ENCODE measurements at places on chromosomes 3 and 15.
A peak's percentile ranks its signal among the peaks of the same experiment; 100 is the strongest.

DNA sequence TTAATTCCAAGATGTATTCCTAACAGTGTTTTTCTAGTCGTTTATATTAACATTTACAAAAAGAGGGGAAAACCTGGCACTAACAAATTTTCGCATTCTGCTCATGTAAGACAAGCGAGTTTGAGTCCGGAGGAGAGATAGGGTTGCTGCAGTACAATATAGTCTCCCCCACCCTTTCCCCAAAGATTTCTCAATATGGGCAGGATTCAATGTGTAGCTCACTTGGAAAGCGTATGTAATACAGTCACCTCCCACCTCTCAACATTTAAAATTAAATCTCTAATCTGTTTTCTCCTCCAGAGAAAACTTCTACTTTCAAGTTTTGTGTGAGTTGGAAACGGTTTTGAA is 57.9 kb downstream of the CMSS1 start:
- no peak for DNase-seq

DNA sequence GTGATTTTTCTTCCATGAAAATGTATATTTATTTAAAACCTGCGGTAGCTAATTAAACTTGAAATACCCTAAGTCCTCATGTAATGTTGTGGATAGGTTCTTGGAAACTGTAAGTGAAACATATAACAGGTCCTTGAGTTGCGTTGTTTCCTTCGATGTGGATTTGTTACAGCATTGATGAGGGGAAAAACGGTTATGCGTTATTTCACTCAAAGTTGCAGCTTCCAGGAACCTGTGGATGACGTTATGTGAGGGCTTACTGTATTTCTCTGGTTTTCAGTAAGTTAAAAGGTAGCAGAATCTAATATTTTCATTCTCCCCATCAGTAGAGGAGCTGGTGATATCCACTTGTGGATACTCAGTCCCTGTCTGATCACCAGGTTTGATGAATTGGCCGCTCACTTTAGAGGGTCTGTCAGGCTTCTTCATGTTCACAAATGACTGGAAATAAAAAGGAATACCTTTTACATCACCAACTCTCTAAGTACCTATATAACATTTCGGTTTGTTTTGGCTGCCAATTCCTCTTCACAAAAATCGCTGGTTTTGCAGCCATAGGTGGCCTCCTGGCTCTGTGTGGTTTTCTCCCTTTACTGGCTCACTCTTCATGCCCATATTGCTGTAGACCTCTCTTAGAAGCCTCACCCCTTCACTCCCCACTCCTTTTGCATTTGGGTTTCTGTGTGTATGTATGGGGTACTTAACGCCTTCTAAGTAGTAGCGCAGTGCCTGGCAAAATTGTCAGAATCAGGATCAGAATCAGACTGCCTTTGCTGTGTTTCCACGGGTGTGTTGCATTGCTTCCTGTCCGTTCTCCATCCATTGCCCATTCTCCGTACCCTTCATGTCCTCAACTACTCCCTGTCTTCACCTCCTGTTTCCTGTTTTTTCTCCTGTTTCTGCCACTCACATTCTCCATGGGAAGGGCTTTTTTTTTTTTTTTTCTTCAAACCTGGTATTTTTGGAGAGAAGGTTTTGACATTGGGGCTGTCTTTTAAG is 112.6 kb downstream of the FNDC3B start:
- DNase-seq, result no peak

DNA sequence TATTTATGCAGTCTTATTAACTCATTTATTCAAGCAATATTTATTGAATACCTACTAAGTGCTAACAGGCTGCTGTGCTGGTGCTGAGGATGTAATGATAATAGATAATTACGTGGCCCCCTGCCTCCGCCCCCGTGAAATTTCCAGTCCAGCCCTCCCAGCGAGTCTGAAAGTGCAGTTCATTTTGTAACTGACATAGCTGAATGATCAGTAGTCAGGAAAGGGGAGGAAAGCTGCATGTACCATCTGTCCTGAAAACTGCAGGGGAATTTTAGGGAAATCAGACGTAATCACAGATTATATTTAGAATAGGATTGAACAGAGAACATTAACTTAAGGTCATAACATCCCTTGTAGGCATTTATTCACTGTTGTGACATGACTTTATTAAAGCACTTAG is 736.8 kb downstream of the MCTP2 start:
- no peak for DNase-seq

- no peak for DNase-seq
Measured at GRCh38 chr3:148381051-148381450, 316.7 kb upstream of the AGTR1 start.

DNA sequence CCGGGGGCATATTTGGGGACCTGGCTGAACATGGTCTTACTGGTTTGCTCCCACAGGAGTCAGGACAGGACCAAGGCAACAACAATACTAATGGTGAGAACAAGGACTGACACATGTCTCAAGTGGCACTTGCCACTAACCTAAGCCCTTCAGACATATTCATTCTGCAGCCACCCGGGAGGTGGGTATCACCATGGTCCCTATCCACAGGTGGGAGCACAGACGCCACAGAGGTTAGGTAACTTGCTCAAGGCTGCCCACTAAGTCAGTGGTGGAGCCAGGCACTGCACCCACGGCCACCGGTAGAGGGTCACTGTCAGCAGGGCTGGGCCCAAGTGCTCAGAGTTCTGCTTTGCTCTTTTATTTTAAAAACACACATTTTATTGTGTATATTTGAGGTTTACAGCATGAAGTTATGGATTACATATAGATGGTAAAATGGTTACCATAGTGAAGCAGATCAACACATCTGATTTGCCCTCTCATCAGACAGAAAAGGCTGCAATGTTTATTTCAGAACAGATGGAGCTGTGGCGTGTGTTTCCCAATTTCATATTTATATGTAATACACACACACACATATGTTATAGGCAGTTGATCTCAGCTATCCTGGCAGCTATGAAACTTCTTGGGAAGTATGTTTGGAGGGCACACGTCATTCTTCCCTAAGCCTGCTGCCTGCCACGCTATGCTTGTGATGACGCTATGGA is 30.0 kb upstream of the SLC41A3 start:
- no peak for DNase-seq

- DNase-seq, result no peak
Measured at GRCh38 chr3:49807431-49808114, 4.5 kb downstream of the INKA1 start.

GRCh38 chr15:77497942-77498361 is 77.3 kb downstream of the HMG20A start:
- no peak for DNase-seq

- no peak for DNase-seq
Measured at GRCh38 chr3:128112357-128112968, 11.1 kb downstream of the RUVBL1 start.

DNA sequence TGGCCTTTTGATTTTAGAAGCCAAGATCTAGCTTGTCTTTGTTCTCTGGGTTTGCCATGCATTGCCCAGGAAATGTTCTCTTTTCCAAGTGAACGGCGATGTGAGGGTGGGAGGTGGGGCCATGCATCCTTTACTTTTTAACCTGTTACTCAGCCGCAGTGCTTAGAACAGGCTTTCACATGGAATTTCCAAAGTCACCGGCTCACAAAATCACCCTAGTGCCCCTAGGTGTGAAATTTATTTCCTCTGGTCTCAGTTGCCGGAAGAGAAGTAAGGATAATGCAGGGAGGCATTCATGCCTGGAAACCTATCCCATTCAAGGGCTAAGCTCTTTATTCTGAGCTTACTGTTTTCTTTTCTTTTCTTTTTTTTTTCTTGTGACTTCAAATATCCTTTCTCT is 93.2 kb downstream of the CACNA2D3 start:
- DNase-seq, result no peak

DNA sequence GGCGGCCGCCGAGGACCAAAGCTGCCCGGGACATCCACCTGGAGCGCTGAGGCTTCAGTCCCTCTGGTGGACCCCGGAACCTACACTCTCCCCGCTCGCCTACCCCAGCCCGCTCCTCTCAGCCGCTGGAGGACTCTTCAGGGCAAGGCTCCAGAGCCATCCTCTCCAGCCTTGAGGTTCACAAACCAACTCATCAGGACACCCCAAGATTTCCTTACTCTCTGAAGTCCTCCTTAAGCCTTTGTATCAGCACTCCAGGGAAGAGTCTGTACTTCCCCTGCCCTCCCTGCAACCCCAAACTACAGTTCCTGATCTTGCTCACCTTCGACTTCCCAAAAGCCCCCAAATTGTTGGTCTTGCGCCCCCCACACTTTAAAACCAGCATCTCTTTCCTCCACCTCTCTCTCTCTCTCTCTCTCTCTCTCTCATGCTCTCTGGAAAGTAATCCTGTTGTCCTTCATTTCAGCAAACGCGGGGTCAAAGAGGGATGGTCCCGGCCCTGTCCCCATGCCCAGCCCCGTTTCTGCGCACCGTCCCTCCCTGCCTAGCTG is 438 bp downstream of the THBS1 start:
- no peak for DNase-seq

DNA sequence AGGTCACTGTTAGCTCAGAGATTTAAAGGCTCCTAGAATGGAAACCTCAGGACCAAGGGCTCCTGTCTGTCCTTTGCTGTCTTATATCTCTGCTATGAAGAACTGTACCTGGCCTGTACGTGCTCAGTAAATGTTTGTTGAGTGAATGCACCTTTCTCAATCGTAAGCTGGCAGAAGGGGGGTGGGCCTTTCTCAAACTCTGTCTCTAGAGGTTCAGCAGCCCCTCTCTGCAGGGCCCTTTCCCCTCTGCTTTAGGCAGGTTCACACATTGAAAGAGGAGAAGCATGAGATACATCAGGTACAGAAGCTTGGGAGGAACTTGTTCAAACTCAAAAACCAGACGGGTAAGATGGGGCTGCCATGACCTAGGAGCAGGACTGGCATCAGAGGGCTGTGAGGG is 155.6 kb downstream of the GOLGA6L4 start:
- no peak for DNase-seq

DNA sequence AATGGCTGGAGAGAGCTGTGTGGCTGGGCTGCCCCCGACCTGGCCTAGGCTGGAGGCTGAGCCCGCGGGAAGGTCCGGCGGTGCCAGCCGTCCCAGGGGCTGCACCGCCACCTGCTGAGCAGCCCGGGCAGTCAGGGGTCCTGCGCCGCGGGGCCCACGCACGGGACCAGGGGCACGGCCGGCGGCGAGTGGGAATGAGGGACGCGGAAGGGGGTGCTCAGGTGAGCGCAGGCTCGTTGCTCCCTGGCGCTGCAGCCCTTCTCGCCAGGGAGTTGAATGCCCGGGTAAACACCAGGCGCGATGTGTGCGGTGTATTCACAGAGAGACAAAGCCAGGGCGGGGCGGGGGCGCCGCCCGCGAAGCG is 666 bp upstream of the SEMA3F start:
- no peak for DNase-seq

DNA sequence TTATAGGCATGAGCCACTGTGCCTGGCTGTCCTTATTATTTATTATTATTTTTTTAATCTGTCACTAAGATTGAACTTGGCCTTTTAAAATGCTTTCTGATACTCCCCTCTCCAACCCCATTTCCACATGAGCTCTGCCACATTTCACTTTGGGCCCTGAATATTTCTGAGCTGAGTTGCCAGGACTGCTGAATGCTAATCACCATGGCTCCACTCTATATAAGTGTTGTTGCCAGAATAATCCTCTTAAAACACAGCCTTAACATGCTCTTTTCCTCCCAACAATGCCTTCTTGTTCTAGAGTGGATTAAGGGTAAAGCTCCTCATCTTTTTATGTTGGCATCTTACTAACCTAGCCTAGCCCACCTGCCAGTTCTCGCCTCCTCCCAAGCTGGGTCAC is 124.4 kb downstream of the PDZRN3 start:
- no peak for DNase-seq

GRCh38 chr3:124964387-124964786 is 29.8 kb upstream of the MUC13 start:
- DNase-seq, result no peak

- no peak for DNase-seq
Measured at GRCh38 chr3:36695769-36696137, 68.6 kb downstream of the DCLK3 start.

GRCh38 chr3:62874711-62875557 is at the start of gene CADPS:
Gene CADPS (minus strand): TSS chr3:62875416. CDS start chr3:62875029, 387 bp downstream.
- DNase-seq, result peak; percentile 52

DNA sequence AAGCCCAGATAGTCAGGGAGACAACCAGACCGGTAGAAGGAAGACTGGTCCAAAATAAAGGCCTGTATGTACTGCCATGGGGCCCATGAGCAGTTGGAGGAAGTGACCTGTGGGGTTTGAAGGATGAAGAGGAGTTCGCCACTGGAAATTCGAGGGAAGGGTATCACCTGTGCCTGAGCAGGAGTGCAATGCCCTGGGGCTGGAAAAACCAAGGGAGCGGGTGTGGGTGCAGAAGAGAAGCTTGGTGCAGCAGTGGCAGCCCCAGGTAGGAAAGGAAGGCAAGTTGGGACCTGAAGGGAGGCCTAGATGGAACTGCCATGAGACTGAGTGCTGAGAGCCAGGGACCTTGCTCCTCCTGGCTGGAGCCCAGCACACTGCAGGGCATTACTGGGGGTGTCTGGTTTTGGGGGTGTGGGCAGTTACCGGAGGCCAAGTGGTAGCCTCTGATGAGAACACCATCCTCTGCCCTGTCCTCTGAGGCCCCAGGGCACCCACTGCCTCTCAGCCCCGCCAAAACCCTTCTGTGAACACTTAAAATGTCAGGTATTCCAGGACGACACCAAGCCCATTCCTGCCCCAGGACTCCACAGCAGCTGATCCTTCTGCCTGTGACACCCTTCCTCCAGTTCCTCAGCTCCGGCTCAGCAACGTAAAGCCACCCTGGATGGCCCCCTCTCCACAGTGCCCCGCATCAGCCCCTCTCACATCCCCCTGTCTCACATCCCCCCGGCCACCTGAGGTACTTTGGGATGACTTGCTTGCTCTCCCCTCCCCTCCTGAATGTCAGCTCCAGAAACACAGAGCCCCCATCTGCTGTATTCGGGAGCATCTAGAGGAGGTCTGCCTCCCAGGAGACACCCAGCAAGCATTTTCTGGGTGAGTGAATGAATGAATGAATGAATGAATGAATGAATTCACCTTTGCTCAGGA is 42.9 kb downstream of the WNT7A start:
- DNase-seq, result no peak

GRCh38 chr3:158403013-158403412 is 168.0 kb upstream of the MLF1 start:
- DNase-seq, result no peak

DNA sequence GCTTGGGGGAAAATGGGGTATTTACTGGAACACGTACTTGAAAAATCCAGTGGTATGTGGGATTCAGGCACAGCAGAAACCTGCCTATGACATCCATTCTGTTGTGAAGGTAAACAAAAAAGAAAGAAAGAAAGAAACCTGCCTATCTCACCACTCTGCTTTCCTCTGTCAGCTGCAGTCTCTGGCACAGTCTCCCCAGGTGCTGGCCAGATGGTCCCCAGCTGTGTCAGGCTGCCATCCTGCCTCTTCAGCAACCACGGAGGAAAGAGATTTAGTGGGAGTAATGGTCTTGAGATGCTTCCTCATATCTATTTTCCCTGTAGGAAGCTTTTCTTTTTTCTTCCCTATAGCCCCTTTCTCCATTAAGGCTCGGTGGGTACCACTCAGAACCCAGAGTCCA is 2.5 kb upstream of the PXYLP1 start:
- peak; percentile 34 for DNase-seq

- DNase-seq, result no peak
Measured at GRCh38 chr3:27633224-27633545, 88.9 kb downstream of the EOMES start.

DNA sequence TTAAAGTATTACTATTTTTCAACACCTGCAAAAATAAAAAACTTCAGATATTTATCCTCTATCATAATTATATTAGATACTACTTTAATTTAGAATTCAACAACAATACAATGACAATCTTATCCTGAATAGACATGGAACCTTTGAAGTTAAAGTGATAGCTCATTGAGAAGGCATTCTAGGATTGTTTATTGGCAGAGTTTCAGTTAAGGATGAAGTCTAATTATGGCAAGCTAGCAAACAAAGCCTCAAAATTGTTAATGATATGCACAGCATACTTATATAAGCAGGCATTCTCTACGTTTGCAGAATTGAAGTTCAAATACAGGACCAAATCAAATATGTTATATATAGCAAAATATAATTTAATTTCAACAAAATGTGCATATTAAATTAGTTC is 91.2 kb upstream of the ABI3BP start:
- no peak for DNase-seq
